ENCODE measurements at places on chromosomes 11 and 22.

GRCh38 chr22:44181033-44181911 is 547 bp downstream of the PARVG start:
- H3K4me1 ChIP-seq = peaks cover 24% of the 10 kb centered on the region
- peaks cover 14% of the 10 kb centered on the region for H3K36me3 ChIP-seq
- H3K4me3 ChIP-seq = peak overlapping the region; percentile 90
- peak; percentile 67 for DNase-seq
- peak overlapping the region; percentile 96 for H3K27ac ChIP-seq
- no peaks in the 10 kb centered on the region for H3K27me3 ChIP-seq

GRCh38 chr11:72631806-72632731 is 42.2 kb downstream of the PDE2A start:
- no peaks in the 10 kb centered on the region for H3K4me1 ChIP-seq
- H3K36me3 ChIP-seq = no peaks in the 10 kb centered on the region
- DNase-seq = no peak
- H3K27ac ChIP-seq = no peak overlapping the region

GRCh38 chr11:124793466-124794278 is 6.5 kb downstream of the MSANTD2 start:
- DNase-seq = peak; percentile 14
- no peaks in the 10 kb centered on the region for H3K27me3 ChIP-seq
- H3K36me3 ChIP-seq = peaks cover 5% of the 10 kb centered on the region
- H3K4me3 ChIP-seq = no peak overlapping the region
- H3K4me1 ChIP-seq = peaks cover 37% of the 10 kb centered on the region
- H3K27ac ChIP-seq = no peak overlapping the region

GRCh38 chr11:96524475-96524874 is 134.7 kb downstream of the JRKL start:
- DNase-seq = no peak
- no peak overlapping the region for H3K27ac ChIP-seq
- H3K4me1 ChIP-seq = no peaks in the 10 kb centered on the region
- no peaks in the 10 kb centered on the region for H3K36me3 ChIP-seq

GRCh38 chr11:15607361-15608036 is 492.8 kb downstream of the INSC start:
- H3K4me3 ChIP-seq = no peak overlapping the region
- DNase-seq = no peak
- no peaks in the 10 kb centered on the region for H3K4me1 ChIP-seq
- peaks cover 3% of the 10 kb centered on the region for H3K27me3 ChIP-seq
- no peak overlapping the region for H3K27ac ChIP-seq
- no peaks in the 10 kb centered on the region for H3K36me3 ChIP-seq

DNA sequence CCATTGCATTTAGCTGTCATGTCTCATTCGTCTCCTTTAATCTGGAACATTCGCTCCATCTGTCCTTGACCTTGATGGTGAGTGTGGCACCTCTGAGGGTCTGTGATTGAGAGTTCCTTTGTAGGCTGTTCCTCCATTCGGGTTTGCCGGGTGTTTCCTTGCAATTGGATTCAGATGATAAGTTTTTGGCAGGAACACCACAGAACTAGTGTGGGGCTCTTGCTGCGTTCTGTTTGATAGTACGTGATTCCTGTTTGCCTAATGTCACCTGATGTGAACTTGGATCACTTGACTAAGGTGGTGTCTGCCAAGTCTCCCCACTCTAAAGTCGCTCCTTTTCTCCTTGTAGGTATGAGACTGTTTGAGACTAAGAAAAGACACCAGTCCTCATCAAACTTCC is 109.7 kb upstream of the TMEM45B start:
- no peaks in the 10 kb centered on the region for H3K4me1 ChIP-seq
- DNase-seq = no peak
- H3K36me3 ChIP-seq = no peaks in the 10 kb centered on the region
- H3K4me3 ChIP-seq = no peak overlapping the region

DNA sequence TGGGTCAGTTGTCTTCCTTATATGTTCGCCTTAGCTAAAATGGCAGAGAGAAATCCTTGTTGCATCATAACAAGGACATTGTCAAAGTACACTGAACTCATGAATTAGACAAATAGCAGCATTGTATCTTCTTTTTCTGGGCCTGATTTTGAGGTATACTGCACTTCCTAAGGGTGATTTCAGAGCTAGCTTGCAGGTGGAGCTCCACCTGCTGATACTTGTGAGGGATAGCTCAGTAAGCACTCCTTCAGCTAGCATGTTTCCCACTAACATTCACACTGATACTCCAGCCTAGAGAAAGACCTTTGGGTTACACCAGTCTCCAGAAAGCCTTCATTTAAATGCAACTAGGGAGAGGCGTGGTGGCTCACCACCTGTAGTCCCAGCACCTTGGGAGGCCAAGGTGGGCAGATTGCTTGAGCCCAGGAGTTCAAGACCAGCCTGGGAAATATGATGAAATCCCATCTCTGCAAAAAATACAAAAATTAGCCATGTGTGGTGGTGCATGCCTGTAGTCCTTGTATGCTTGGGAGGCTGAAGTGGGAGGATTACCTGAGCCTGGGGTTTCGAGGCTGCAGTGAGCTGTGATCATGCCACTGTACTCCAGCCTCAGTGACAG is 29.8 kb downstream of the JAM3 start:
- H3K4me3 ChIP-seq = no peak overlapping the region
- H3K27ac ChIP-seq = no peak overlapping the region
- H3K27me3 ChIP-seq = no peaks in the 10 kb centered on the region
- H3K36me3 ChIP-seq = no peaks in the 10 kb centered on the region
- no peaks in the 10 kb centered on the region for H3K4me1 ChIP-seq

DNA sequence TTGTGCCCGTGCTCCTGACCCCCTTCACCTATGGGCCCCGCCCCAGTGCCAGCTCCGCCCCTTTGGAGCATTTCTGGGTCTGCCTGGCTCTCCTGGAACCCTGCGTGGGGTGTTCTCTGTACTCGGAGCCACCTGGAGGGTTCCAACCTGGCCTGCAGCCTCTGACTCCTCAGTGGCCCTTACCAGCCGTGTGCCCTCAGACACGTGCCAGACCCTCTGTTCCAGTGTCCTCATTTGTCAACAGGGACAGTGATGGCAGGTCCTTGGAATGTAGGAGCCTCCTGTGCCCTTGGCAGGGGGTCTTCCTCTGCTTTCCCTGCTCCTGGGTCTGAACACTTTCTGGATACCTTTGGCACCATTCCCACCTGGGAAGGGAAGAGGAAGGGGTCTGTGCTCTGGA is 96.4 kb downstream of the CACNA1I start:
- peaks cover 15% of the 10 kb centered on the region for H3K36me3 ChIP-seq
- H3K27ac ChIP-seq = no peak overlapping the region
- H3K4me3 ChIP-seq = no peak overlapping the region

DNA sequence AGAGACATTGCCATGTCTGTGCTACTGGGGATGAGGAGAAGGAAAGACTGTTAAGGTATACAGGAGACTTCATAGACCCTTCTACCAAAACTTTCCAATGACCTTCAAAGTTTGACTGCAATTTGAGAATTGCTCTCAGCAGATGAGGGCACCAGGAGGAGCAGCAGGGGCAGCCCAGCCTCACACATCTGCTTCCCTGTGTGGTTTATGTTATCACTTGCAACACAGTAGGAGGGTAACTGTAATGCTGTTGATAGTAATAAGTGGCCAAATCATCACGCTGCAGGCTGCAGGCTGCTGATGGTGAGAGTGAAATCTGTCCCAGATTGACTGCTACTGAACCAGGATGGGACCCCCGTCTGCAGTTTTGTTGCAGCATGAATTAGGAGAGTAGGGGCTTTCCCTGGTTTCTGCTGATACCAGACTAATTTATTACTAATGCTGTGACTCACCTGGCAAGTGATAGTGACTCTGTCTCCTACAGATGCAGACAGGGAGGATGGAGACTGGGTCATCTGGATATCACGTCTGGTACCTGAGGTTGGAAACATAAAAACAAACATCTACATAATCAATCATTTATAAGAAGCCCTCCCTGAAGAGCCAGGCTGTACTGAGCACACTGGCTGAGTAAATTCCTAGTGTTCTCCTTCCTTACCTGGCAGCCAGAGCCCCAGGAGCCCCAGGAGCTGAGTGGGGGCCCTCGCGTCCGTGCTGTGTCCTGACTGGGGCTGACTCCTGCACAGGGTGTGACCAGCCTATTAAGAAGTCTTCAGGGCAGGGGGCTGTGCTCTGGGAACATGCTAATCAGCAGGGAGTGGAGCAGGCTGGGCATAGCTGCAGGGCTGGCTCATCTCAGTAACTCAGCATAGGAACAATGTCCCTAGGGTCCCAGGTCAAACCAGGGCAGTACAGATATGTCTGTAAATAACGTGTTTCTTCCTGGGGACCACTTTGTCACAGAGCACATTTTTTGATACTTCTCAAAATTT is 74.4 kb downstream of the GAB4 start:
- peaks cover 6% of the 10 kb centered on the region for H3K27me3 ChIP-seq
- H3K36me3 ChIP-seq = no peaks in the 10 kb centered on the region
- DNase-seq = no peak

- no peaks in the 10 kb centered on the region for H3K36me3 ChIP-seq
- peaks cover 69% of the 10 kb centered on the region for H3K27me3 ChIP-seq
- H3K27ac ChIP-seq = no peak overlapping the region
- H3K4me1 ChIP-seq = peaks cover 16% of the 10 kb centered on the region
Measured at GRCh38 chr11:43558556-43559127, 121.9 kb upstream of the HSD17B12 start.

GRCh38 chr22:21791635-21792625 is 56.3 kb upstream of the YPEL1 start:
- peaks cover 24% of the 10 kb centered on the region for H3K4me1 ChIP-seq
- H3K4me3 ChIP-seq = peak overlapping the region; percentile 16
- no peaks in the 10 kb centered on the region for H3K27me3 ChIP-seq

DNA sequence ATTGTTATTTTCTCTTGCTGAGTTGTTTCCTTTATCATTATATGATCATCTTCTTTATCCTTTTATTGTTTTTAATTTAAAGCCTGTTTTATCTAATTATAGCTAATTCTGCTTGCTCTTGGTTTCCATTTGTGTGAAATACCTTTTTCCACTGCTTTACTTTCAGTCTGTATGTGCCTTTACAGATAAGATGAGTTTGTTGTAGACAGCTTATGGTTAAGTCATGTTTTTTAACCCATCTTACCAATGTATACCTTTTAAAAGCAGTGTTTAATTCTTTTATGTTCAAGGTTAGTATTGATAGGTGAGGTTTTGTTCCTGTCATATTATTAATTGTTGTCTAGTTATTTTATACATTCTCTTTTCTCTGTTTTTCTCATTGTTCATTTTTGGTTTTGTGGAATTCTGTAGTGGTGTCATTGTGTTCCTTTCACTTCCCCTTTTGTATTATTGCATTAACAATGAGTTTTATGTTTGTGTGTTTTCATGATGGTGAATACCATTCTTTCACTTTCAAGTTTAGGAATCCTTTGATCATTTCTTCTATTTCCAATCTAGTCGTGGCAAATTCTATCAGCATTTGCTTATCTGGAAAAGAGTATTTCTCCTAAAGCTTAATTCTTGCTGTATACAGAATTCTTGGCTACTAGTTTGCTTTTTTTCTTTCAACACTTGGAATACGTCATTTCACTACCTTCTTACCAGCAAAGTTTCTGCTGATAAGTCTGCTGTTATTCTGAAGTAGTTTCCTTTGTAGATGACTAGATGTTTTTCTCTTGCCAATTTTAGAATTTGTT is 21.8 kb downstream of the OR5AN1 start:
- H3K36me3 ChIP-seq = peaks cover 1% of the 10 kb centered on the region
- no peak overlapping the region for H3K4me3 ChIP-seq
- H3K27ac ChIP-seq = peak overlapping the region; percentile 13
- DNase-seq = no peak

- H3K27me3 ChIP-seq = peaks cover 5% of the 10 kb centered on the region
- H3K4me1 ChIP-seq = no peaks in the 10 kb centered on the region
- DNase-seq = no peak
- no peak overlapping the region for H3K27ac ChIP-seq
- no peaks in the 10 kb centered on the region for H3K36me3 ChIP-seq
Measured at GRCh38 chr11:1055109-1055703, 18.7 kb upstream of the MUC6 start.

DNA sequence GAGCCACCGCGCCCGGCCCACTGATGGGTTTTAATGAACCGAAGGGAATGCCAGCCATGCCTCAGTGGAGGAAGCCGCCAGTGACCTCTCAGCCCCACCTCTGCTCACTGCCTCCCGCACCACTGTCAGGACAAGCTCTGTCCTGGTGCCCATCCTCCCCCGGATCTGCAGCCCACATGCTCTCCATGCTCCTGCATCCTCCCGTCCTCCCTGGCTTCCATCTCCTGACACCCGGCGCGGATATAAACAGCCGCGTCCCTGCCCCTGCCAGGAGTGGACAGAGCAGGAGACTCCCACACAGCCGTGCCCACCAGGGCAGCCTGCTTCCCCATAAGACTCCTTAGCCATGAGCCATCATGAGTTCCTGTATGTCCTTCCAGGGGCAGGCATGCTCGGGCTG is 26.9 kb downstream of the MACROD1 start:
- no peaks in the 10 kb centered on the region for H3K36me3 ChIP-seq
- no peak overlapping the region for H3K27ac ChIP-seq
- H3K27me3 ChIP-seq = no peaks in the 10 kb centered on the region
- no peak for DNase-seq
- no peak overlapping the region for H3K4me3 ChIP-seq

DNA sequence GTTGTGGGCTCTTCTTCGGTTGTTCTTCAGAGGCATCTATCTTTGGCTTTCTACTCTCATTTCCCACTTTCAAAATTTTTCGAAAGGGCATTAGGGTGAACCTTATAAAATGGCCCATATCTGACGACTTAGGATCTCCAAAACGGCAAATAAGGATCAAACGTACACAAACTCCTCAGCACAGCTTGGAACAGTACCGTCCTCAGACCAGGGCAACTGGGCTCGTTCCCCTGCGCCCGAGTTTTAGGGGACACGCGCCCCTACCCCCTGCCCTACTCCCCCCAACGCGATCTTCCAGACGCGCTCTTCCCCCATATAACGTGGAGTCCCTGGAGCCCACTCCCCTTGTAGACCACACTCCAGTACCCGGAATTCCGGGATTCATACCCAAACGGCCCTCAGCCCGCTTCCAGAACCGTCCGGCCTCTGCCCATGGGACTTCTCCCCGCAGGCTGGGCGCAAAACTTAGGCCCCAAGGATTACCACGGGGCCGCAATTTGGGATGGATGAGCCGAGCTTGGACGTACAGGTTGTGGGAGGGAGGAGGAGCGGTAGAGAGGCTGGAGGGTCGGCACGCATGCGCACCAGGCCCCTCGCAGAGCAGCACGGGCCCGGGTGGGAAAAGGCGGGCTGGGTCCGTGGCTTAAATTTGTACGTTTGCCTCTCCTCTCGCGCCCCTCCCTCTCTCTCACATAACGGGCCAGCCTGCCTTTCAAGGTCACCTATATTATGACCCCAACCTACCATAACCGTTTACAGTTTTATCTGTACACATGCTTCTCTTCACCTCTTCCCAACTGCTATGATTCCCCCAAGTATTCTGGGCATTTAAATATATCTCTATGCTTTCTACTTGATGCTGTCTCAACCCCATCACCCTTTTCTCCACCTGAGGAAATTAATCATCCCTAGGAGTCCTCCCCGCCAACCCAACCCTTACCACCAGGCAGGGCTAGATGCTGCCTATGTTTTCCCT is 3.4 kb downstream of the CCDC89 start:
- peak overlapping the region; percentile 71 for H3K4me3 ChIP-seq
- peak overlapping the region; percentile 87 for H3K27ac ChIP-seq
- H3K4me1 ChIP-seq = peaks cover 8% of the 10 kb centered on the region
- DNase-seq = peak; percentile 78

- H3K4me3 ChIP-seq = no peak overlapping the region
- no peaks in the 10 kb centered on the region for H3K36me3 ChIP-seq
- H3K27me3 ChIP-seq = no peaks in the 10 kb centered on the region
- no peak for DNase-seq
- no peaks in the 10 kb centered on the region for H3K4me1 ChIP-seq
- no peak overlapping the region for H3K27ac ChIP-seq
Measured at GRCh38 chr22:44962741-44963454, 46.9 kb downstream of the PHF21B start.

- peak overlapping the region; percentile 65 for H3K27ac ChIP-seq
- H3K36me3 ChIP-seq = no peaks in the 10 kb centered on the region
- H3K4me3 ChIP-seq = peak overlapping the region; percentile 83
Measured at GRCh38 chr22:38202437-38203089, 769 bp downstream of the MAFF start.
